Astrocyte of the hippocampus (primary cell): ENCODE measurements at places on chromosomes 13 and 19.
A peak's percentile ranks its signal among the peaks of the same experiment; 100 is the strongest.

DNA sequence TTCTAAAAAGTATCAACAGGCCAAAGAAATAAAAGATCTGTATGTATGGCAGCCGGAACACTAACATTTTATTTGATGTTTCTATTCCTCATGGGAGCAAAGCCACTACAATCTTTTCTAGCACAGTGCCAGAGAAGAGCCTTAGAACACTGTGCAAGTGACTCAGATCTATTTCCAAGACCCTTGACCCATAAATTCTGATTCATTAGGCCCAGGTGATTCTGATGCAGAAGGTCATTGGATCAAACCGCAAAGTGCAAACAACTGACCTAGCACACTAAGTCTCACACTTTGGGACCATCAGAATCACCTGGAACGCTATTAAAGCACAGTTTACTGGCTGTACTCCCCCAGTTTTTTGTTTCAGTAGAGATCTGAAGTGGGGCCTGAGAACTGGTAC, 87.6 kb downstream of the MYCBP2 start:
- DNase-seq, result no peak

- peak; percentile 28 for DNase-seq
These were observed 5.6 kb downstream of the INAFM1 start for GRCh38 chr19:47280183-47280797.

DNA sequence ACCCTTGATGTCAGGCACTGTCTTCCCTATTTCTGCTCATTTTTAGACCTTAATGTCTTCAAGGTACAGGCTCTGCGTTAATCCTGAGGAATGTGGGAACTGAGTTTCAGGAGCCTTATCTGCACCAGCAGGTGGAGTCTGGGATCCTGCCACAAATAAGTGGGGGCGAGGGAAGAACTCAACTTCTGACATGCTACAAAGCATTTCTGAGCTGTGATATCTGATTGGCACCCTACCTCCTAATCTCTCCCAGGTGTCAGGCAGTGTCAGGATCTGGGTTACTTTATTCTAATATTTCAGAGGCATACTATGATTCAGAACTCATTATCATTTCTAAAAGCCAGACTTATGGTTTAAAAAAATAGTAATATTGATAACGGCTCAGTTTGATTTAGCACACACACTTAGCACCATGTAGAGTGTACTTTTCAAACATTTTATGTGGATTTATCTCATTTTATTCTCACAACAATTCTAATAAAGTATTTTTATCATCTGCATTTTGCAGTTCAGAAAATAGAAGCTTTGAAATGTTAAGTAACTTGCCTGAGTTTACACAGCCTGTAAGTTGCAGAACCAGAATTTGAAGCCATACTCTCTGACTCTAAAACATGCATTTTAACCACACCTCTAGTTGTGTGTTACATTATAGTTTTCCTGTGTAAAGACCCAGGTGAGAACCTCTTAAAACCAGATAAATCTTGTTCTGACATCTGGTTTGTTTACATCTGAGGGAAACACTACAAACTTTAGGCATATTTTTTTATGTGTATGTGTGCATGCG, 358.6 kb downstream of the TDRD3 start:
- DNase-seq, result peak; percentile 13

GRCh38 chr19:13036366-13036976, 41.2 kb downstream of the NFIX start:
- peak; percentile 76 for DNase-seq

- no peak for DNase-seq
These were observed 32.7 kb downstream of the CLEC17A start for GRCh38 chr19:14615623-14616022.

DNA sequence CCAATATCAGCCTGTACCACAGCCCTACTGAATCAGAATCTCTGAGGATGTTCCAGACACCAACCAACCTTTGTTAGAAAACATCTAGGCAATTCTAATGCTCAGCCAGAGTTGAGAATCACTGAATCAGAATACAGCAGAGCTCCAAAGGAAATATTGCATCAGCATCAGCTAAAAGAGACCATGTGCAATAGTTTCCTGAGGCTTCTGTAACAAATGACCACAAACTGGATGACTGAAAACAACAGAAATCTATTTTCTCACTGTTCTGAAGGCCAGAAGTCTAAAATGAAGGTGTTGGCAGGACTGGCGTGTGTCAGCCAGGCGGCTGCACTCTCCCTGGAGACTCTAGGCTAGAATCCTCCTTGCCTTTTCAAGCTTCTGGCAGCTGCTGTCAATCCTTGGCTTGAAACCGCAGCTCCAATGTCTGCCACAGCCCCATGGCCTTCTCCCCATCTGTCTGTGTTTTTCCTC, 1.2 kb upstream of the DCT start:
- peak; percentile 66 for DNase-seq

DNA sequence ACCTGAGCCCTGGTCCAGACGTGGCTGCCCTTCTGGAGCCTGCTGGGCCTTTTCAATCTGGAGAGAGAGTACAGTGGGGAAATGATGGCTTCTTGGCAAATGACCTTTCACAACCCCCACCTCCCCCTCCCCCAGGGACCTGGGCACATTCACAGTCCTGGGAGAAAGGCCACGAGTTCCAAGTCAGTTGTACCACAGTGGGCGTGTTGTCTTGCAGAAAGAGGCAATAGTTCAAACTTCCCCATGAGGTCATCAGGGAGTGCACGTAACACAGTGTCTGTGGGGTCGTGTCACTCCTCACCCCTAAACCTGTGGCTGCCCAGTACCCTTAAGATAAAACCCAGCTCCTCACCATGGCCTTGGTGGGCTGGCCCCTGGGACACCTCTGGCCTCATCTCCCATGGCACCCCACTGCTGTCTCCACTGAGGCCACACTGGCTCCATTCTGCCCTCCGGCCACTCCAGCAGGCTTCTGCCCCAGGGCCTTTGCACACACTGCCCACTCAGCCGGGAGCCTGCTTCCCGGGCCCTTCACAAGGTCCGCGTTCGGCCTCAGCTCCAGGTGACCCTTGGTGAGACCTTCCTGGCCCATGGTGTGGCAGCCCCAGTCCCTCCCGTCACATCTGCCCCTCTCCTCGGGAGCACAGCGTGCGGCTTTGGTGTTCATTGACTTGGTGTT, 13.3 kb downstream of the PLIN4 start:
- no peak for DNase-seq

DNA sequence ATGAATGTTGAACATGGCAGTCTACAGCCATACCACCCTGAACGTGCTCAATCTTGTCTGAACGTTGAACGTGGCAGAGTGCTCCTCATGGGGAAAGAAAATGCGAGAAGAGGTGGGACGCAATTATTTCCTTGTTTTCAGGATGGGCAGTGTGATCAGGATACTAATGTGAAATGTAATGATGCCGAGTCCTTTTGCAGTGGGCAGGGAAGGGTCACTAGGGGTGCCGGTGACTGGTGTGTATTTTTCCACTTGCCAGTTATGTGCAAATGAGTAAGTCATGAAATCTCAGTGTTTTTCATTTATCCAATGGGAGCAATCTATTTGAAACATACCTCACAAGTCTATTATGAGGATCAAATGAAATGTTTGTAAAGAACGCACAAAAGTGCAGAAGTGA, 84.8 kb downstream of the LNX2 start:
- no peak for DNase-seq

GRCh38 chr13:109821103-109821502, 34.7 kb upstream of the IRS2 start:
- DNase-seq, result no peak

- DNase-seq, result no peak
These were observed 7.4 kb downstream of the ISYNA1 start for GRCh38 chr19:18430417-18431144.

DNA sequence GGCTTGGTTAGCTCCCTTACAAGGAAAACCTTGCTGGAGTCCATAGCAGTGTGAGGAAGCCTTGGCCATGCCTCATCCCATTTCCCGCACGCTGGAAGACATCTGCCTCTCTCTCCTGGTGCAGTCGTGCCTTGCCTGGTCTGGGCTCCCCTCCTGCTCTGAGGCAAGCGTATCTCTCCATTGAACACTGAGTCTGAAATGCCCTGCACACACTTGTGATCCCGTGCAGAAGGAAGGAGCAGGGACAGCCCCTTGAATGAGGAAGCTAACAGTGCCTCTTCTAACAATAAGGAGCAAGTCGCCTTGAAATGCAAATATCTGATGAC, 407 bp upstream of the ZNF440 start:
- no peak for DNase-seq
